Uterine smooth muscle cell (primary cell): ENCODE measurements at places on chromosomes 16 and 17. TPM values are rescaled to one million over a fixed set of nuclear protein-coding genes. Genes with fewer than 3 reads are reported as not detected.

Gene LRRC37A3
- total RNA-seq = 3.3 and 4.4 TPM in 2 replicates

Gene TMEM220
- total RNA-seq = 2.5 and 3.4 TPM in 2 replicates

Gene C1QL1
- total RNA-seq = 0.22 and 0.37 TPM in 2 replicates

Gene KRTAP3-1
- total RNA-seq = not detected in 2 replicates

Gene RHBDF1
- 36.4 and 39.8 TPM in 2 replicates for total RNA-seq

Gene UNC45B
- not detected in 2 replicates for total RNA-seq

Gene TM4SF5
- total RNA-seq = not detected in 2 replicates

Gene SKAP1
- not detected in 2 replicates for total RNA-seq

Gene CORO1A
- total RNA-seq = 2.7 and 2.9 TPM in 2 replicates

Gene FBXL16
- 0.37 and 0.44 TPM in 2 replicates for total RNA-seq

Gene HOXB7
- 1.4 and 1.7 TPM in 2 replicates for total RNA-seq

Gene ZNF785
- 7.5 and 12.1 TPM in 2 replicates for total RNA-seq

Gene HAGHL
- 21.7 and 29.0 TPM in 2 replicates for total RNA-seq

Gene PGAP3
- total RNA-seq = 5.9 and 10.0 TPM in 2 replicates
